Posterior vena cava (tissue), 2 donors: ENCODE measurements at places on chromosomes 11 and 22. TPM values are rescaled to one million over a fixed set of nuclear protein-coding genes. Genes with fewer than 3 reads are reported as not detected.

DNA sequence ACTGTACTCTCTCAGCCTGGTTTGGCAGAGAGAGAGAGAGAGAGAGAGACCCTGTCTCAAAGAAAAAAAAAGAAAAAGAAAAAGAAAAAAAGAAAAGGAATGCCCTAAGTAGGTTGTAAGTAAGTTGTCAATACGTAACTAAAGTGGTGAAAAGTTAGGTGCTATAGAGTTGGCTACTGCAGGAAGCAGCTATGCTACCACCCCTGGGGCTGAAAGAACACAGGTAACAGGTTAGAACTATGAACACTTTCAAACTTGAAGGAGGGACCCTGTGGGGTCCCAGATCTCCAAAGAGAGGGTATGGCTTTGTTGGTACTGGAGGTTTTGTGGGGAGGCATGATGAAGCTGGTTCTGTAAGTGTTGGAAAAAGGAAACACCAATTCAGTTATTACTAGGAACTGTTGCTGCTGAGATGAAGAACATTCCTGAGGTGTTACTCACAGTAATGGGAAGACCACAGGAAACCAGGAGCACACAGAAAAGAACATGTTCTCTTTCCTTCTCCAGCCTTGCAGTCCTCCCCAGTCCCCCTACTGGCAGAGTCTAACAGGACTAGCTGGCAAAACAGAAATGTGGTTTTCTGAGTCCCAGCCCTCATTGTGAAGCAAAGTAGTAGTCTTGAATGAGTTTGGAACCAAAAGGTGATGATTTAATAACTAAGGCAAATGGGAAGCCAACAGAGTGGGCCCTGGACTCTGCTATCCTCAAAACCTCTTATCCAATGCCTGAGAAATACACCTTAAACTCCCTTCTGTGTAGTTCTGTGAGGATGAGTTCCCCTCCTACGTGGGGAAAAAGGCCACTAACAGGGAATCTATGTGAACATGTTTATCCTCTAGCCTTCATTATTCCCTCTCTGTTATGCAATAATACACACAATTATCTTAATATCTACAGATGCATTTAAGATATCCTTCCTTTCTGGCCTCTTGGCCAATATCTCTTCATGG, 427.0 kb upstream of the DDI1 start:
- DNase-seq, result no peak

GRCh38 chr11:17745023-17745772, 10.6 kb downstream of the KCNC1 start:
- DNase-seq, result peak; percentile 73

DNA sequence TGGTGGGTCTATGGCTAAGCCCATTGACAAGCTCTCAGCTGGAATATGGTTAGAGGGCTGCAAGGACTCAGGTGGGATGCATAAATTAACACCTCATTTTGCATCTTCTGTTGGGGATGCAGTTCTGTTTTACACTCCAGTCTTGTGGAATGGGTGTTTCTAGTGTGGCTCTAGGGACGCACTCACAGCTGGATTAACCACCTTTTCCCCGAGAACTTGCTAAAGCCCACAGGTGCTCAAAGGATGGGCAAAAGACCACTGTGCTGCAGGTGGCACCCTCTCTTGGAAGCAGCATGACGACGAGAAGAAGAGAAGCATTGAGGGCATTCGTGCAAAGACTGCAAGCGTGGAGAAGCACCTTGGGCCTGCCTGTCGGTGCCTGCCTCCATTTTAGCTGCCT, 6.9 kb downstream of the BARX2 start:
- DNase-seq, result no peak

DNA sequence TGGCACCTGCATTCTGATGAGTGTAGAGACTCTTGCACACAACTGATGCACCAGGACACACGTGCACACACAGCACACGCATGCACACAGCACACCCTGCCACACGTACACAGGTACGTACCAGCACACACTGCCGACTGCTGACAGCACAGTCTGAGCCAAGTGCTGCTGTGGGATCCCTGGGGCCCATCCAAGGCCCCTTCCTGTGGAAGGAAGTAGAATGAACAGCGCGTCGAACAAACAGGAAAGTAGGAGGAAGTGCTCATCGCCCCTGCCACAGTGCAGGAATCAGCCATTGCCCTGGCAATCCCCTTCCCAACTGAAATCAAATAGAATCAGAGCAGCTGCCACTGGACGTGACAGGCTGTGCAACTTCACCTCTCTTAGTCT, 57.9 kb downstream of the CD82 start:
- peak; percentile 44 for DNase-seq

GRCh38 chr22:44260216-44261035, 52.3 kb downstream of the SHISAL1 start:
- DNase-seq, result peak; percentile 69

GRCh38 chr22:46879083-46879482, 116.6 kb downstream of the TBC1D22A start:
- DNase-seq, result no peak

GRCh38 chr11:68214173-68215086, 1.3 kb upstream of the KMT5B start:
- DNase-seq, result peak; percentile 84

DNA sequence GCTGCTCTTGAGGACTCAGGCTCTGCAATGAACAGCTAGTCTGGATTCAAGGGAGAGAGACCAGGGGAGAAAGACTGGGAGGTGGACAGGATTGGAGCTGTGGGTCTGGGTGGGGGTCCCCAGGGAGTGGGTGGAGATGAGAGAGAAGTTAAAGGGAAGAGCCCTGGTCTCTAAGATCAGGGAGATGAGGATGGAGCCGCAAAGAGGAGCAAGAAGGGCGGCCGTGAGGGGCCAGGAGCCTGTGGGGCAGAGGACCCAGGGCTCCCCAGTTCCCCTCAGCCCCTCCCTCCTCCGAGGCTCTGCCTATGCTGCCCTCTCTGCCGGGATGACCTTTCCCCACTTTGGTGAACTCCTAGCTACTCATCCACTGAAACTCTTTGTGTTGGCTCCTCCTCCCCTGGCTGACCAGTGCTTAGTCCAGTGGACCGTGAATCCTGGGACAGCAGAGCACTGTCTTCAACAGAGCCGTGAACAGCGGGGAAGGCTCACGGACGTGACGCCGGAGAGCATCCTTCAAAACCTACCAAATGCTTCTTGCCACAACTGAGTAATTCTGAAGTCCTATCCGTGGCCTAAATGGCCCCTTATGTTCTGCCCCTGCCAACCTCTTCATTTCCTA, 16.4 kb upstream of the RFPL3 start:
- no peak for DNase-seq

DNA sequence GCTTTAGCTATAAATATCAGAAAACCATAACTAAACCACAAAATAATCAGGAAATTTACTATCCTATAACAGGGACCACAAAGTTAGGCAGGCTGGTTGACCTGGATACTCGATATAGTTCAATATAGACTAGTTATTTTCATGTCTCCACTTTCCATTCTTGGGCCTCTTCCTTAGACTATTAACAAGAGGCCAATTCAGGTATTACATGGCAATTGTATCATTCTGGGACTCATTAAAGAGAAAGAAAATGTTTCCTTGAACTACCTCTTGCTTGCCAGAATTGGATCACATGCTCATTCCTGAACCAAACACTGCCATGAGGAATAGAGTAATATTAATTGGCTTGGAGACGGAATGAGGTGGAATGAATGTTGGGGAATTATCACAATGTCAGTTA, 76.0 kb downstream of the EIF3M start:
- no peak for DNase-seq

GRCh38 chr11:119029340-119030028, 1.2 kb downstream of the SLC37A4 start:
- DNase-seq, result no peak

DNA sequence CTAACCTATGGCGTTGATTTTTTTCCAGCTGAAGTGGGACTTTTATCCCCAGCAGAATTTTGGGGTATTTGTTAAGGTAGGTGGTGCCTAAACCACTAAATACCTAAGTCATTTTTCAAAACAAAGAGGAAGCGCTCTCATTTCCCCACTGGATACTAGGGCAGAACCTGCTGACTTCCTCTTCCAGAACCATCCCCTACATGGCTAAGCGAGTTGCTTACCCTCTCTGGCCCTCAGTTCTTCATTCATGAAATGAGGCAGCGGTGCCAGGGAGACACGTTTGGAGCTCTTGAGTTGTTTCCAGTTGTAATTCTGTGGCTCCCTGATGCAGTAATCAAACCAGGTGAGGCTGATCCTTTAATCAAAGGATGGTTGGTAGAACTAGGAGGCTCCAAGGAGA, 10.0 kb upstream of the MTMR3 start:
- no peak for DNase-seq

- DNase-seq, result no peak
Observed at GRCh38 chr11:45812581-45813548, 7.9 kb downstream of the SLC35C1 start.

DNA sequence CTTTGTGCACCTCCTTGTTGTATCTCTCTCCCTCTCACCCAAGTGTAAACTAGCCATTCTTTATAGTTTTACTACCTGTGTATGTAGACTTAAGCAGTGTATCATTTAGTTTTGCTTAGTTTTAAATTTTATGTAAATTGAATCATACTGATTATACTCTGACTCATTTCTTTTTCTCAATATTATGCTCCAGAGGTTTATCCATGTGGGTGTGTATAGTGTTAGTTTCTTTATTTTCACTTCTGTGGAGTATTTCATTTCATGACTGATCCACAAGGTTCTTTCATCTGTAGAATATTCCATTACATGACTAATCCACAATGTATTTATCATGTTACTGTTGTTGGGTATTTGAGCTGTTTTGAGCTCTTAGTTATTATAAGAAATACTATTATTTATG, 62.0 kb downstream of the CCDC34 start:
- DNase-seq, result no peak

- DNase-seq, result peak; percentile 50
Observed at GRCh38 chr11:66680966-66681645, 3.4 kb upstream of the RBM4B start.

GRCh38 chr11:61954851-61955421, 4.8 kb downstream of the BEST1 start:
- DNase-seq, result peak; percentile 92

GRCh38 chr22:20259327-20259688, 8.8 kb downstream of the RTN4R start:
- no peak for DNase-seq

GRCh38 chr11:72655896-72656464, 18.2 kb downstream of the PDE2A start:
- no peak for DNase-seq

DNA sequence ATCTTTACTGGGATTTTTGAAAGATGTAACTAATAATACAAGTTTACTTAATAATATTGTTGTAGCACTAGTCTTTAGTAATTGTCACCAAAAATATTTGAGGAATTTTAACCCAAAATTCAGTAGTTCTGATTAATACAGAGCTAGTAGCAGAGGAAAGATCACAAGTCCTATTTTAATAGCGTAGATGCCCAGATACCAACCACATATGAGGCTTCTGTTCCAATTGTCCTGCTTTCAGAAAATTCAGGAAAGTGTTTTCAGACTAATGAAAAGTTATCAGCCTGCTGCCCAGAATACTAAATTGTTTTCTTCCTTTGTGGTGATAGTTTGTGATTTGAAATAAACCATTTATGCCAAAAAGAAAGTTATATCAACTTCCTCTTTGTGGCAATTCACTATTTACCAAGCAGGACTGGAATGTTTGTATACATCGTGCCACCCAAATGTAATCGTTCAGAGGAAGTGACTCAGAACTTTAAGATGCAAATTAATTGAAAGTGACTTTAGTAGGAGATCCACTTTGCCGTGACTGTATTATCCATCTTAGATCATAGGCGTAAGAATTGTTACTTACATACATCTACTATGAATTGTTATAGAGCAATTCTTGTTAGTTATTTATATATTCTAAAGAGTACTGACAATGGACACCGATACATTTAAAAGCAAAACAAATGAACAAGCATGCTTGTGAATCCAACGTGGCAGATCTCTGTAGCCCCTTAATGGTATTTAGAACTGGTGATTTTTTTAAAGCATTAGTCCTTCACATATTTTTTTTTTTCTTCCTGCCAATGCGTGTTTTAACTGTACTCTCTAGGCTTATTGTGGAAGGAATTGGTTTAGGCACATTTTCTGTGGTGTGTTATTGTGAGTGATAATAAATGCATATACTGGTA, 231.0 kb downstream of the DDX10 start:
- DNase-seq, result no peak

DNA sequence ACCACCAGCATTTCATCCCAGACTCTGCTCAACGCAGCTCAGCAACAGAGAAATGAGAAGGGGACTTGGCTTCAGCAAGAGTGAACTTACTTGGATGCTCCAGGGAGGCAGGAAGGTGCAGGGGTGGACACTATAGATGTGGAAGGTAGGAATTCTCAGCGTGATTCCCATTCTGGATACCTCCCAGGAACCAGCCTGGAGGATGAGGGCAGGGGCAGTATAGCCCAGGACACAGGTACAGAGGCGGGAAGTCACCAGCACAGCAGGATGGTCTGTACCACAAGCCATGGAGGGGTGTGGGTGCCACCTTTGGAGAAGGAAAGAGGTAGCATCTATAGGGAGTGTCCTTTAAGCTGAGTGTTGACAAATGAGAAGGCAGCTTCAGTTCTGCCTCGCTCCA, 1275.2 kb downstream of the TBC1D22A start:
- DNase-seq, result no peak

GRCh38 chr22:35660291-35661127, 12.3 kb downstream of the APOL6 start:
- DNase-seq, result no peak

GRCh38 chr11:37612146-37612545, 1014.1 kb upstream of the RAG2 start:
- no peak for DNase-seq

- no peak for DNase-seq
Observed at GRCh38 chr11:134691985-134692384, 279.9 kb upstream of the B3GAT1 start.

GRCh38 chr11:64742087-64742888, 1.7 kb downstream of the RASGRP2 start:
- DNase-seq, result peak; percentile 87

GRCh38 chr11:131611322-131611721, 240.9 kb downstream of the NTM start:
- DNase-seq, result no peak

DNA sequence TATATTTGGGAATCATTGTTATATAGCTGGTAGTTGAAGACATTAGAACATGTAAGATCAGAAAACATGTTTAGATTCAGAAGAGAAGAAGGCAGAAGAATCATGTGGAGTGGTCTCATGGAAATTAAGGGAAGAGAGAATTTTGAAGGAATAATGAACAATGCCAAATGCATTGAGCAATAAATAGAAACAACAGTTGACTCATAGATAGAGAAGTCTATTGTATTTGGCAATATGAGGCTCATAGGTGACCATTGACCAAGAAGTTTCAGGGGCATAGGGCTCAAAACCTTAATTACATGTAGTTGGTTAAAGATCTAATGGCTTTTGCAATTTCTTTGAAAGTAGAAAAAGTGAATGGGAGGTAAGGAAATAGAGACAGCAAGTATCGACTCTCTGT, 123.9 kb downstream of the PAX6 start:
- DNase-seq, result no peak

- no peak for DNase-seq
Observed at GRCh38 chr11:86398106-86398505, 23.4 kb downstream of the CCDC81 start.

Gene PC
- 5.5 TPM for total RNA-seq

Gene NCF4
- total RNA-seq, result 16.5 TPM

Gene ALX4
- not detected for total RNA-seq

Gene TMEM126B
- 59.5 TPM for total RNA-seq

Gene OR8D1
- not detected for total RNA-seq

Gene PDE2A
- 33.0 TPM for total RNA-seq

Gene CASP12
- 1.5 TPM for total RNA-seq

Gene HEPN1
- 0.28 TPM for total RNA-seq

Gene CRACR2B
- 4.3 TPM for total RNA-seq

Gene OR51D1
- total RNA-seq, result not detected

Gene SMC1B
- total RNA-seq, result not detected

Gene MPPED2
- 11.1 TPM for total RNA-seq

Gene CHRNA10
- total RNA-seq, result 0.52 TPM

Gene LARGE2
- total RNA-seq, result not detected

Gene GNAZ
- total RNA-seq, result 37.0 TPM

Gene SPDYC
- total RNA-seq, result not detected
